H1 (cell line): ENCODE measurements at places on chromosomes 7 and 10.

- no peak for DNase-seq
Measured at GRCh38 chr7:123191132-123191531, 8.6 kb downstream of the SLC13A1 start.

DNA sequence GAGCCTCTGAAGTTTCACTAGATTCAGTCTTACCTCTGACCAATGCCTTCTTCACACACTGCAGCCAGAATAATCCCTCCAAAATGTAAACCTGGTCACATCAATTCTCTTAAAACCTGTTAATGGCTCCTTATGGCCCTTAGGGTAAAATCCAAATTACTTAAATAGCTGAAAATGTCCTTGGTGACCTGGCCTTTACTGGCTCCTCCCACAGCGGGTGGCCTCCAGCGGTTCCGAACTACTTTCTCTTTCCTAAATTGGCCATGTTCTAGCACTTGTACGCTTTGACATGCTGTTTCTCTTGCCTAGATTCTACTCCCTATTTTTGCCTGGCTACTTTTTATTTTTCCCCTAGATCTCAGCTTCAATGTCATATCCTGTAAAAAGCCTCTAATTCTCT, 36.1 kb downstream of the AGK start:
- no peak for DNase-seq

DNA sequence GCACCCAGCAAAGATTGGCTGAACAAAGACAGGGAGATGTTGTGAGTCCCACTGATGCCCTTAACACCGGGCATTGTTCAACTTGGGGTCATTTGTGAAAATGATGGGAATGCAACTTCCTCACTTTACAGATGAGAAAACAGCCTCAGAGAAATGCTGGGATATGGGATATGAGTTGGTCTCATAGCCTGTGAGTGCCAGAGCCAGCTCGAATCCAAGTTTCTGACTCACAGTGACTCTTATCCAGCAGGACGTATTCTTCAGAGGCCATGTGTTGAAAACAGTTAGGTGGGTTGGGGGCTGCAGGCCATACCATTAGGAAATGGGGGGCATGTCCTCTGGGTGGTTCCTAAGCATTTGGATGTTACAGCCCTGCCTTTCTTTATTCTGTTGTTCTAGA, 45.2 kb downstream of the KIAA1217 start:
- DNase-seq: no peak

DNA sequence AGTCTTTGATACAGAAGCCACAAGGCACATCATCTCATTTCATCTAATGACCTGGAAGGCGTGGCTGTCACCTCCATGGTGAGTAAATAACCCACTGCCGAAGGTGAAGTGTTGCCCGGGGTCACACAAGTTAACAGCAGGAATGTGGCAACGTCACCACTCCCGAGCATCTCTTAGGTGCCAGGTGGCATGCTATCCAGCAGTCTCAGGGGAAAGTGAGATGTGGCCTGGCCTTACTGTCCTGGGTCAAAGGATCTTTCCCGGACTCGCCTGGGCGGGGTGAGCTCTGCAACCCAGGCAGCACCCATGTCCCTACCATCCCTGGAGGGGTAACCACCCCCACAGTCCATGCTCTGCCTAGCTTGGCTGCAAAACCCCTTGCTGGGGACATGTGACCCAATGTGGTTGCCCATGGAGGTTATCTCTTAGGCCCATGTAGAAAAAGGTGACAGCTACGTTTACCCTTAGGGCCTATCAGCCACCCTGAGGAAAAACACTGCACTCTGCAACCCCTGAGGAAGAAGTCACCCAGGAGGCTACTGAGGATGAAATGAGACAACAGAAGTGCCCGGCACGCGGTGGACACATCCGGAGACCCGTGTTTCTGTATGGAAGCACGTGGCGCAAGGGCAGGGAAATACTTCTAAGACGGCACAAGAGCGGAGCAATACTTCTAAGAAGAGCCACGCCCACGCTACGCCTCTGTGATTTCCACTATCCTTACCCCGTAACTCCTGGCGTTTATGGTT, 52.0 kb downstream of the BAIAP2L1 start:
- DNase-seq: no peak

GRCh38 chr7:134703782-134704181, 57.1 kb downstream of the BPGM start:
- DNase-seq: no peak
